ENCODE measurements at places on chromosomes 2 and 18. TPM values are rescaled to one million over a fixed set of nuclear protein-coding genes. Genes with fewer than 3 reads are reported as not detected.

ABCG8 gene
- polyA plus RNA-seq: 0.08 TPM

RGPD6 gene
- 14.5 TPM for polyA plus RNA-seq

RBM43 gene
- 38.7 TPM for polyA plus RNA-seq

PLCD4 gene
- polyA plus RNA-seq: 4.5 TPM

FBLN7 gene
- polyA plus RNA-seq: 2.1 TPM

CHRNA1 gene
- polyA plus RNA-seq: not detected

TOGARAM2 gene
- polyA plus RNA-seq: 0.16 TPM

PNO1 gene
- 9.1 TPM for polyA plus RNA-seq

ECEL1 gene
- 4.5 TPM for polyA plus RNA-seq

SERTAD2 gene
- polyA plus RNA-seq: 5.1 TPM

SERPINB10 gene
- polyA plus RNA-seq: not detected

MTHFD2 gene
- 19.8 TPM for polyA plus RNA-seq

UPP2 gene
- polyA plus RNA-seq: 0.05 TPM

INPP5D gene
- 4.5 TPM for polyA plus RNA-seq

SIX2 gene
- polyA plus RNA-seq: not detected

SERPINB5 gene
- not detected for polyA plus RNA-seq

KLHL30 gene
- 0.24 TPM for polyA plus RNA-seq

ZNG1B gene
- 55.6 TPM for polyA plus RNA-seq

EVA1A gene
- 4.3 TPM for polyA plus RNA-seq

IL18R1 gene
- polyA plus RNA-seq: 2.3 TPM

NCL gene
- 208 TPM for polyA plus RNA-seq

TPO gene
- not detected for polyA plus RNA-seq

TMEM185B gene
- 17.6 TPM for polyA plus RNA-seq

NEUROD1 gene
- polyA plus RNA-seq: not detected

LRRTM4 gene
- 0.64 TPM for polyA plus RNA-seq

LCT gene
- not detected for polyA plus RNA-seq

B3GNT7 gene
- 11.6 TPM for polyA plus RNA-seq

LYPD6 gene
- polyA plus RNA-seq: 0.29 TPM

CCDC102B gene
- 5.3 TPM for polyA plus RNA-seq

POTEI gene
- not detected for polyA plus RNA-seq

SRD5A2 gene
- polyA plus RNA-seq: not detected

TUBB8B gene
- polyA plus RNA-seq: 0.88 TPM

SATB2 gene
- polyA plus RNA-seq: 5.8 TPM

BUB1 gene
- polyA plus RNA-seq: 2.0 TPM

IL36B gene
- polyA plus RNA-seq: not detected

TNFAIP6 gene
- polyA plus RNA-seq: 0.24 TPM

SKA1 gene
- 0.40 TPM for polyA plus RNA-seq

VAMP5 gene
- 130 TPM for polyA plus RNA-seq

KCTD18 gene
- 5.9 TPM for polyA plus RNA-seq

INPP1 gene
- 65.3 TPM for polyA plus RNA-seq

PID1 gene
- 17.5 TPM for polyA plus RNA-seq

PIEZO2 gene
- polyA plus RNA-seq: 1.4 TPM

REG3A gene
- polyA plus RNA-seq: 0.88 TPM

MALL gene
- polyA plus RNA-seq: 1.4 TPM

HRH4 gene
- 0.05 TPM for polyA plus RNA-seq

ATP8B1 gene
- 4.3 TPM for polyA plus RNA-seq

PLB1 gene
- 7.7 TPM for polyA plus RNA-seq

ATL2 gene
- polyA plus RNA-seq: 30.6 TPM

CCDC121 gene
- 0.51 TPM for polyA plus RNA-seq

DSG1 gene
- not detected for polyA plus RNA-seq

TRPM8 gene
- not detected for polyA plus RNA-seq
